Right renal pelvis (tissue), 4 donors: ENCODE measurements at places on chromosomes 12 and 14. TPM values are rescaled to one million over a fixed set of nuclear protein-coding genes. Genes with fewer than 3 reads are reported as not detected.

DNA sequence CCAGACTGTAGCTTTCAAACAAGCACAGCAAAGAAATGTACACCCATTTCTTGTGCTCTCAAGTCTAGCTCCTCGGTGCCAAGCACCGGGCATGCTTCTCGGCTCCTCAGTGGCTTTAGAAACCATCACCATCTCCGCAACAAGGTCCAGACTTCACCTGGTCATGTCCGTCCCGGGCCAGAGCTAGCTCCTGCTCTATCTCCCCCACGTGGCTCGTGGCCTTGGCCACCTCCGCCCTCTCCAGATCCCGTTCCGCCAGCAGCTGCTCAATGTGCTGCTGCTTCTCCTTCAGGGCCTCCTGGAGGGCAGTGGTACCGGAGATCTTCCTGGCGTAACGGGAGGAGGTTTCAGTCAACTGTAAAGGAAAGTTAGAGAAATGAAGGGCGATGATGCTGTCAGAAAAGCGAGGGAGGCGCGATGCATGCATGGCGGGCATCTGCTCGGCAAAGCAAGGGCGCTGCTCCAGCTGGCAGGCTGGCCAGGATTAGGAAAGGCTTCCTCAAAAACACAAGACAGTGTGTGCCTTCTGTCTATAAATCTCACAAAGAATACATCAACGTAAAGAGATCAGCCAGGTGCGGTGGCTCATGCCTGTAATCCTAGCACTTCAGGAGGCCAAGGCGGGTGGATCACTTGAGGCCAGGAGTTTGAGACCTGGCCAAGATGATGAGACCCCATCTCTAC lies 67.4 kb downstream of the CLIP1 start:
- no peak for DNase-seq

DNA sequence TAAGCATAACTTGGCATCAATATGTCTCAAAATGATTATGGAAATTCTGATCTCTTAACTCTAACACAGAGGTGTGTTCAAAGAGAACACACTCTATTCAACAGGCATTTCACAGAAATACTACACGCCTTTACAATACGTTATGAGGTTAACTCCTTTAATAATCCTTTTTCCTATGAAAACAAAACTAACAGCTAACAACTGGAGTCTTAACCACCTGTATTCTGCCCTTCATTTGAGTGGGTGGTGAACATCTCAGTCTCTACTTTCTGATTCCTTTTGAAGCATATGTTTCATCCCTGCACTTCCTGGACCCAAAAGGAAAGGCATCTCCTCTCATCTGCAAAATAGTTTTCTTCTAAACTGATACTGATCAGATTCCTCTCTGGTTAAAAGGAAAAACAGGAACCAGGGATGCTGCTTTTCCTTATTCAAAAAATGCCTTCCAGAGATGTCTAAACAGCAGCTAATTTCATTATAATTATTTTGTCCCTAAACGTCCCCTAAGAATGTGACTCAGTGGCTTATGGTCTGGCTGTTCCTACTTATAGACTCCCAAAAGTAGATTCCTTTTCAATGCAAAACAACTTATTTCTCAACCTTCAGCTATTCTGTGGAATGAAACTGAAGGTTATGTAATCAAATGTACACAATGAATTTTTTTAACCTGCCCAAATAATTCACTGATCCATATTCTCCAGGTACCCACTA lies 24.1 kb downstream of the ITPR2 start:
- DNase-seq, result no peak

DNA sequence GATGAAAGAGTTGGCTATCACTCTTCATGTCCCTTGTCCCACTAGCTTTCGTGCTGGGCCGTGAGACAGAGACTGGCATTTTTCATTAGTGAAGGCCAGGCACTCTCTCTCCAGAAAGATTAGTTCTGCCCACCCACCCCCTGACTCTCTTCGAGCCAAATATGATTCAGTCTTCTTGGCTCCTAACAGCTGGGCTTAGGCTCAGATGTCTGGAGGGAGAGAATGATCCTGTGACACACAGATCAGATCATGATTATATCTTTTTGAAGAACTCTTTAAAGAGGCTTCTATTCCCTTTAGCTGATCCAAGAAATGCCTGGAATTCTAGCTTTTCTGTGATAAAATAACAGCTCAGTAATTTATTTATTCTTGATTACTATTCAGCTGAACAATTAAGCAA lies 5.2 kb upstream of the GNG2 start:
- no peak for DNase-seq

P2RX7 gene
- 0.71 TPM for polyA plus RNA-seq

KLRD1 gene
- polyA plus RNA-seq, result 0.22 TPM
